ENCODE measurements at places on chromosomes 2 and 18.

DNA sequence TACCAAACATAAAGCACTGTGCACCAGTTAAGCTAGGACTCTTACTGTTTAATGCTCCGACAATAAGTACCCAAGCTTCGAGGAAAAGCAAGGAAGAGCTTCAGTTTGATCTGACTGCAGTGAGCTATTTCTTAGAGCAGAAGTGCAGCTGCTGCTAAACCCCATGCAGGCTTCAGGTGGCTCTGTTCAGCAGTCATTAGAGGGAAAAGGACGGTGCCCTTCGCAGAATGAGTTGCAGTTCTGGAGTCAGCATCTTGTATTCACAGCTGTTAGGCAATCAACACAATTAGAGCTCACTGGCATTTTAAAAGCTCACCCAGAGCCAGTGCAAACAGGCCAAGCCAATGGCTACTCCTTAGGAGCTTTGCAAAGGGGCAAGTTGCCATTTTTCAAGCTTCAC is 1.5 kb upstream of the CERKL start:
- no peak for DNase-seq

GRCh38 chr2:64274399-64275173 is 130.4 kb upstream of the PELI1 start:
- no peak for DNase-seq

- DNase-seq: no peak
Observed at GRCh38 chr2:234823877-234824376, 127.9 kb upstream of the SH3BP4 start.

DNA sequence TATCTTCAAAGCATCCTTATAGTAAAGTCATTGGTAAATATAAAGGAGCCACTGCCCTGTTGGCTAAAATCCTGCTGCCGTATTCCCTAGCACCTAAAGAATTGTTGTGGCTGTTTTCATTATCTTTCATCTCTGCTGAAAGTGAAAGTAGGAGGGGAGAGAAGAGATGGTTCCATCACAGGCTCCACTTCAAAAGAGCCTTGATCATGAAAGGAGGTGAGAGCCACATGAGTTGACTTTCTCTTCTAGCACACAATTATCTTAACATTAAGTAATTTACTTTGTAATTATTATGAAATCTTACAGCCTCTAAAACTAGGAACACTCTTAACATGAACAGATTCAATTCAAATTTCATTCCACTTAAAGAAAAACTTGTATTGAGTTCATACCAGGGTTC is 1050.9 kb upstream of the LRRTM1 start:
- no peak for DNase-seq

- DNase-seq: no peak
Observed at GRCh38 chr2:160970052-160970965, 189.9 kb upstream of the TANK start.

DNA sequence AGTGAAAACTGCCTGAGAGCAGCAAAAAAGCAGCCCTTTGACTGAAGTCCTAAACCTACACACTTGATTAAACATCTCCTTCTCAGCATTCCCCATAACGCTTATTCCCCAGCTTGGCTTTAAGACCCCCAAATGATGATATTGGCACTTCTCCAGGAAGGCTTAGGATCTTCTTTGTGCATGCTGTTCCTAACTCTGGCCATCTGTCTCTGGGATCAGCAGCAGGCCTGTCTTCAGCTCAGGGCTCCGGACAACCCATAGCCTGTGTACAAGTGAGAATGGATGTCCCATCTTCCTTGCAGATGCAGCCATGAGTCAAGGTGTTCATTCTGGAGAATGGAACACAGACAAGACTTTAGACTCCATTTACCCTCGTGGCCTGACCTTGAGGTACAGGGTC is 81.6 kb upstream of the TMEM17 start:
- DNase-seq: no peak

DNA sequence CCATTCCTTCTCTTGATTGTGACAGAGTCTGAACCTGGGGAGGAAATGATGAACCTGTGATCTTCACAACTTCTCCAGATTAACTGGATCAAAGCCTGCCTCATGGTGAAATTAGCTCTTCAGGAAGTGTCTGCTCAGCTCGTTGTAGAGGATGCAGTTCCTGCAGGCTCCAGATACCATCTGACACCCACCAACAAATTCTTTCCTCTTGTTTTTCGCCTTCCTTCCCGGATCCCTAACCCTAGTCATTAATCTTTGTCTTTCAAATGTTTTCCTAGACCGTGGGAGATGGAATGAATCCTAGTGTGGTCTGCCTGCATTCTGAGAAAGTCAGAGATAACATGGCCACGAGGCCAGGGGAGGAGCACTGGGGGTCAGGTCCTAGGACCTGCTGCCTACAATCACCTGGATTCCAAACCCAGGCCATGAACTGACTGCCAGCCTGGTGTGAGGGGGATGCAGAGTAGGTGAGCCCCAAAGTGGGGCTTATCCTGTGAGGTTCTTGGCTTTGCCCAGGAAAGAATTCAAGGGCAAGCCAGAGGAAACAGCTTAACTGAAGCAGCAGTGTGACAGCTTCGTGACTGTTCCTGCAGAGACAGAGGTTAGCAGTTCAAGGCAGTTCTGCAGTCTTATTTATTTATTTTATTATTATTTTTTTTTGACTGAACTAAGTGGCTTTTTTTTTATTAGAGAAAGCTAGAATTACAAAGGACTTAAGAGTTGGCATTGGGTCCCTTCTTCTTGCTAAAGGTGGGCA is 67.8 kb downstream of the DIPK1C start:
- no peak for DNase-seq

DNA sequence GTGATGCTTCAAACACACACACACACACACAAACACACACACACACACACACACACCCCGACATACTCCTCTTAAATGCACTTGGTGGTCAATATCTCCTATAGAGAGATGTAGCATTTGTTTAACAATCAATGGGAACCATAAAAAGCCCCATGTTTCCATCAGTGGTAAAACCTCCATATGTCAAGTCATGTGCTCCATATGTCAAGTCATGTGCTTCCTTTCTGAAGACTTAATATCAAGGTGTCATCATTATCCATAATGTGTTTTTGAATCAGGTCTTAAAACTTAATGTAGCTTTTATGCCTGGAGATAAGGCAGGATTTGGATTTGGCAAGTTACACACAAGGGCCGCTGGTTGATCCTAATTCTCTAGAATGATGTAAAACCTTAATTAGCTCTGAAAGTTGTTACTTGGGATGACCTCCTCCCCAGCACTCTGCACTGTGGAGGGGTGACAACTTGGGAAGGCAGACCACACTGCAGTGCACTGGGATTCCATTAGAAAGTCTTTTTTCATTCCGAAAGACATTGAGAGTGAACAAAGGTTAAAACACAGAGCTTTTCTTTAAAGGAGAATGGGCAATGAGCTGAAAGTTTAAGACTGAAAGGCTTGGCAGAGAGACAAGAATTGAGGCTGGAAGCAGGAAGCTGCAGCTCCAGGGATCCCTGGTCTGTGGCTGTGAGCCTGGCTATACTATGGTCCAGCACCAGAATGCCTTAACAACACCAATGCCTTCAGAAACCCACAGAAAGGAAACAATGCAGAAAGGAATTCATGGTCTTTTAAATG is 26.4 kb downstream of the ALK start:
- DNase-seq: no peak

All from activated naive CD4-positive, alpha-beta T cell treated with anti-CD3 and anti-CD28 coated beads, Interleukin-2, amount 50 U/mL, for 16 hours (primary cell).